ENCODE measurements at places on chromosomes 1 and 21.
A peak's percentile ranks its signal among the peaks of the same experiment; 100 is the strongest.

DNA sequence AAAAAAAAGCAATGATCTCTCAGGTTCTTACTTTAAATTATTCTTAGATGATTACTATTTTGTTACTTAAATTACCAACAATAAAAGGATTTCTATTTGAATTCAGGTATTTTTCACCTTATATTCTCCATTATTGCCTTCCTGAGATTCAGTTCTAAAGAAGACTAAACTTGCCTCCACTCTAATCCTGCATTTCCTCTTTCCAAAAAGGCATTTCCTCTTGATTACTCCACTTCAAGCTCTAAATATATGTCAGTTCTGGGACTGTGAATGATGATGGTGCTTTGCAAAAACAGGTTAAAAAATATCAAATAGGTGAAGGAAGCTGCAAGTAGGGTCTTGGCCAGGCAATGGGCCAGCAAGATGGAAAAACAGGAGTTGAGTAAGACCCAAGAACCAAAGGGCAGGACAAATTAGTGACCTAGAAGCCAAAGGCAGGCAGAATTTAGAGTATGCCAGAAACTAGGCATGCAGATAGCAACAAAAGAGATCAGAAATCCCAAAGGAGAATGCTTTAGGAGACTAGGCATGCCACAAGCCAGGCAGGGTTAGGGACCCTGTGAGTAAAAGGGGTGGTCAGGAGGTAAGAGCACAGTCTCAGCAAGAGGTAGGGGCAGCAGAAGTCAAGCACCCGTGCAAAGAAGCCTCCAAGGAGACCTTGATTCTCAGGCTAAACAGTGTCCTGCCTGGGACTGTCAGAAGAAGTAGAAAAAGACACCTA, 11.3 kb upstream of the DIPK1A start:
- DNase-seq: no peak

DNA sequence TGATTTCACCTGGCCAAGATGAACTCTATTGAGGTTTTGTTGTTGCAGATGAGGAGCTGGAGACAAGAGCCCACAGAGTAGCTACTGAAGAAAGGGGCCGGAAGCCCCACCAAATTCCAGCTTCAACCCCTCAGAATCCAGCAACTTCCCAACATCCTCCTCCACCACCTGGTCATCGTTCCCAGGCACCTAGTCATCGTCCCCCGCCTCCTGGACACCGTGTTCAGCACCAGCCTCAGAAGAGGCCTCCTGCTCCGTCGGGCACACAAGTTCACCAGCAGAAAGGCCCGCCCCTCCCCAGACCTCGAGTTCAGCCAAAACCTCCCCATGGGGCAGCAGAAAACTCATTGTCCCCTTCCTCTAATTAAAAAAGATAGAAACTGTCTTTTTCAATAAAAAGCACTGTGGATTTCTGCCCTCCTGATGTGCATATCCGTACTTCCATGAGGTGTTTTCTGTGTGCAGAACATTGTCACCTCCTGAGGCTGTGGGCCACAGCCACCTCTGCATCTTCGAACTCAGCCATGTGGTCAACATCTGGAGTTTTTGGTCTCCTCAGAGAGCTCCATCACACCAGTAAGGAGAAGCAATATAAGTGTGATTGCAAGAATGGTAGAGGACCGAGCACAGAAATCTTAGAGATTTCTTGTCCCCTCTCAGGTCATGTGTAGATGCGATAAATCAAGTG, 14.3 kb downstream of the CD2 start:
- DNase-seq: no peak

DNA sequence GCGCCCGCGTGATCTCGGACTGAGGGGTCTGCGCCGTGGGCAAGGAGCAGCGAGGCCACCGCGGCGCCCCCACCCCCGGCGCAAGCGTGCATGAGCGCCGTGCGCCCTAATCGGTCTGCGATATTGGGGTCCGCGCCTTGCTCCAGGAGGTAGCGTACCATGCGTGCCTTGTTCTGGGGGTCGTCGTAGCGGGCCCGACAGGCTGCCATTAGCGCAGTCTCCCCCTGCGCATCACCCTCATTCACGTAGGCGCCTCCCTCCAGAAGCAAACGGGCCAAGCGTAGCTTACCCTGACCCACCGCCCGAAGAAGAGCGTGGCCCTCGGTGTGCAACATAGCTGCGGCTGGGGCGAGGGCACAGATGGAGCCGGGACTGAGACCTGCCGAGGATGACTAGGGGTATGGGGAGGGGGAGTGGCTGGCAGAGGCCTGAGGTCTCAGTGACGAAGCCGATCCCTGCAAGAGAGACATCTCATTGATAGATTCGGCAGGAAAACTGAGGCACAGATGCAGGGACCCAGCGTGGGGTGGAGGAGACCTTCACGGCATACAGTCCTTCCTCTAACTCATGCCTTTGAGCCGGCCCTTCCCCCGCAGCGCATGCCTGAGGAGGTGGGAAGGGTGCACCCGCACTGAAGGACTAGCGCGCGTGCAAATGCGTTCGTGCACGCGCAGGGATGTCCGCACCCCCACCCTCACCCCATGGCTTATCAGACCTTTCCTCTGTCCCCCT, 2.8 kb downstream of the ANKRD34A start:
- peak; percentile 48 for DNase-seq

DNA sequence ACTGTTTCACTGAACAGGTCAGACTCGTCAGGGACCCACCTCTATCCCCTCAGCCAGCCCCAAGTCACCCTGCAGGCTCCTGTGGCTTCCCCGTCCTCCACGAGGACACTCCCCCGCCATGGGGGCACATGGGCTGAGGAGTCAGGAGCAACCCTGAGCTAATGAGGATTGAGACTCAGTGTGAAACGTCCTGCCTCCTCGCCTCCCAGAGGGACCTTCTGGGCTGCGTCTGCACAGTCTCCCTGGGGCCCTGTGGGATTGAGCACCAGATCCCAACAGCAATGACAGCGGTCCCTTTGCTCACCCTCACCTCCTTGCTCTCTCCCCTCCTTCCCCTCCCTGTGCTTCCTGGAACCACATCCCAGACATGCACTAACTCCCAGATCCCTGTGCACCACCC, 18.9 kb upstream of the SLC25A33 start:
- DNase-seq: no peak

DNA sequence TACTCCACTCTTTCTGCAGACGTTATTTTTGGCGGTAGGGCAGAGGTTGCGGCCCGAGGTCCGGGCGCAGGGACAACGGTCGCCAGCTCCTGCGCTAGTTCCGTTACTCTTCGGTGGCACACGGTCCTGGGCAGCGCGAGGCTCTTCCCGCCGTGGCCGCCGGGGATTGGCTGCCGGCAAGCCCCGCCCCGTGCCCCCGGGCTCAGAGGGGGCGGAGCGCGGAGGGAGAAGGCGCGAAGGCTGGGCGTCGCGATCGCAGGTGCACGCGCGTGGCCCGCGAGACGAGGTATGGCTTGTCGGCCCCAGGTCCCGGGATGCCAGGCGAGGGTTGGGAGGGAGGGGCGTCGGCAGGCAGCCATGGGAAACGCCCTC, 518 bp upstream of the SHE start:
- no peak for DNase-seq

DNA sequence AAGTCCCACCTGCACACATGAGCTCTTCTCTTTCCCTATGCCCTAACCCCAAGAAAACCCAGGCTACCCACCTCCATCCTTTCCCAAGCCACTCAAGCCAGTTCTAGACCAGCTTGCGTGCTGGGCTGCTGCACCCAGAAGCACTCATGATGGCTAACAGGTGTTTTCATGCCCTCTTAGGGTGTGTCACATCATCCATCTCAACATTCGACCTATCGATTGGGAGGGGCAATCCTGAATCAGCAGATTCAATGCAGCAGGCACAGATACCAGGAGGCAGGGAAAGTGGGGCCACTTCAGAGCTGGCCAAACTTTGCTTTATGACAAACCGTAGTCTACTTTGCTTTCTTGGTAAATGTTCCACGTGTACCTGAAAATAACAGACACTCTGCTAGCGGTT, 6.6 kb upstream of the PRMT2 start:
- no peak for DNase-seq

DNA sequence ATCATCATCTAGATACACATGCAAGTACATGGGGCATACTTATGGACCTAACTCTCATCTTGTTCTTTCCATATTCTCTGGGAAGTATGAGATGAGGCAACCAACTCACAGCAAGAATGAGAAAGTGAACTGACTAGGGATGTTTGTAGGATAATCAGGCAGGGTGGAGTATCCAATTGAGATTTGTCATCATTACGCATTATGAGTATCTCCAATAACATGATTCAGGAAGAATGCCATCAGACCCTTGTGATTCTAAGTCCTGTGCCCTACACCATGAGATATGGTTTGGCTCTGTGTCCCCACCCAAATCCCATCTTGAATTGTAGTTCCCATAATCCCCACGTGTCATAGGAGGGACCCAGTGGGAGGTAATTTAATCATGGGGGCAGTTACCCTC, 154.0 kb downstream of the SLC30A10 start:
- no peak for DNase-seq

DNA sequence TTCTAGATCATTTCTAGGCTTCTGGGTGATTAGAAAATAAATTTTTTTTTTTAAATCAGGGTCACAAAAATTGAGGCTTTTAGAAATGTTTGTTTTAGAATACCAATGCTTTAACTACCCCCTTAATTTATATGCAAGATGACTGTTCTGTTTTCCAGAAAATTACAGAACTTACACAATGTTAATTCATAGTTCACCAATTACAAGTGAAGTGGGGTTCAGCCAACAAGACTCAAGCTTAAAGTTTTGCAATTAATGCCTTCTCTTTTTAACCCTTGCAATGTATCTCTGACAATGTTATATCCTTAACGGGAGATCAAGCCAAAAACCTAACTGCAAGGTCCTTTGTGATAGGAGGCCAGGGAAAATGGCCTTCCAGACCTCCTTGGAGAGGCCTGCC, 5.6 kb downstream of the PRELP start:
- no peak for DNase-seq

- no peak for DNase-seq
These were observed 380 bp downstream of the TFF2 start for GRCh38 chr21:42350318-42350910.

DNA sequence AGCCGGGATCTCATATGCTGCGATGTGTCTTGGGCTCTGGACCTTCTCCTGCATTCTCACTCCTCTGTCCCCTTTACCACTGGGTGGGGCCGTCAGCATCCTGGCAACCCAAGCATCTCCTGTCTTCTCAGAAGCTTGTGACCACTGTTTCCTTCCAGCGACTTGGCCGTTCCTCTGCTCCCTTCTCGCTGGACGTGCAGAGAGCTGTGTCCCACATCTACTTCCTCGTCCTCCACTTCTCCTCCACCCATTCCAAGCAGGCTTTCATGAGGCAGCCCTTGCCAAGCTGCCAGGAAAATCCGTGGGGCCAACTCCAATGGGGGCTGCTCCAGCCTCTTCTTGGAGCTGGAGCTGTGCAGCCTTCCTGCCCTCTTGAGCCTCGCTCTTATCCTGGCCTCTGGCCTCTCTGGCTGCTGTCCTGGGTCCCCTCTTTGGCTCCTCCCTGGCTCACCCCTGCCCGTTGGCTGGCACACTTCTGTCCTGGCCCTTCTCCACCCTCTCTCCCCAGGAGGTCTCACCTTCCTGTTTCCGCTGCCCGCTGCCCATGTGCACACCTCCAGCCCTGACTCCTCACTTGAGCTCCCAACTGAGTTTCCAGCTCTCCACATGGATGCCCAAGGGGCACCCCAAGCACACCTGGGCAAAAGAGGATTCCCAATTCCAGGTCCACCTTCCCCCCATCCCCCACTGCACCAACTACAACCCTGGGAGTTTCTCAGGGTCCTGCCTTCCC, 8.7 kb downstream of the FAM131C start:
- DNase-seq: no peak

- no peak for DNase-seq
These were observed 45.2 kb upstream of the LRRC8C start for GRCh38 chr1:89587729-89588161.

DNA sequence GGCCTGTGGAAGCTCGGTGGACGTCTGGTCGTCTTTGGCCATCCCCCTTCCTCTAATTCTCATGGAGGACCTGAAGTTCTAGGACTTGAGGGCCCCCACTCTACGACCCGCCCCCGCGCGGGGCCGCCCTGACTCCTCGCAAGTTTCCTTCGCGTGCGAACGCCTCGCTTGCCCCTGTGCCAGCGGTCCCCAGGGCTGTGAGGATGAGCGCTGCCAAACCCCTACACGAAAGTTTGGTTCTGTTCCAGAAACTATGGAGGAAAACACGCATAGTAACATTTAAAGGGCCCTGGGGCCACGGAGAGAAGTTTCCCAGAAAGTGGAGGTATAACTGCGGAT, 304 bp upstream of the GNG12 start:
- DNase-seq: no peak

DNA sequence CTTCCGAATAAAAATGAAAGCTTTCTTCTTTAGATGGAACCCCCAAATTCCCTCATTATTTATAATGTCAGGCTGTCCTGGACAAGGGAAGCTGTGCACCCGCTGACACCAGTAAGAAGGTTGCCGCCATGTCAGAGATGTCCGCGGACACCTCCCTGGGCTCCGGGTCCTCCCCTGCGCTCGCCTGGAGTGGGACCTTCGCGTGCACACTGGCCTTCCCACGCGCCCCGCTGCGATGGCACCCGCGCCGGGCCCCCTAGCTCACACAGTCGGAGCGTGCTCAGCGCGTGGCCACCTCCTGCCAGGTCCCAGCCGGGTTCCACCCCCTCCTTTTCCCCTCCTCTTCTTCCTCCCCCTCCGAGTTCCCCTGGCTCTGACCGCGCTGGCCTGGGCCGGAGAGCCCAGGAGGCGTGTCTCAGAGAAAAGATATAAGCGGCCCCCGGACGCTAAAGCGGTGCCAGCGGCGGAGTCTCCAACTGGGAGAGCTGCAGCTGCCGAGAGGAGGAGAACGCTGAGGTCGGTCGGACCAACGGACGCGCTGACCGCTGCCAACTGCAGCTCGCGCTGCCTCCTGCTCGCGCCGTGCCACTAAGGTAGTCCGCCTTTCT, at the start of gene G0S2:
Gene G0S2 (plus strand): TSS at position 456 of the 608 bp plus-strand sequence. CDS start 273 bp downstream, outside the sequence.
- DNase-seq: peak; percentile 83

DNA sequence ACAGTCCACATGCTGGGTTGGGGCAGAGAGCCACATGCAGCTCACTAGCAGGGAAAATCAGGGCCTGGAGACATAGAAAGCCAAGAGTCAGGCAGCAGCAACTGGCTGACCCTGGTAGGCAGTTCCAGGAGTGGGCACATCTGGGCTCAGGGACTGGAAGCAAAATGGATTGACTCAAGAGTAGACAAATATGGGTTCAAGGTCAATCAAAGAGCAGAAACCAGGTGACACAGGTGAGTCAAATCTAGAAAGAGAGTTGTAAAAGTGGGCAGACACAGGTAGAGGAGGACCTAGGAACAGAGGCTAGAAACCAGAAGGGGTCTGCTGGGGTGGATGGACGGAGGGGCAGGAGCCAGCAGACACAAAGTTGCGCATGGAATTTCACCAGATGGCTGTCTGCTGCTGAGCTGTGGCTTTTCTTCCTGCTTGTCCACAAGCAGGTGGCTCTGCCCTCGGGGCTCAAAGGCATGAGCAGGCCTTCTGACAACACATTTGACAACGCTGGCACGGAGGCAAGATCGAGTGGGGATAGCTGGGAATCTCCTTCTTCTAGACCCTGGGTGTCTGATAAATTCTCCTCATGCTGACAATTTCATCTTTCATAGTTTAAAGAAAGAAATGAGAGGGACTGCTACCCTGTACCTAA, 40.8 kb upstream of the IGSF3 start:
- no peak for DNase-seq

GRCh38 chr21:44950351-44950750, 10.5 kb downstream of the SLX9 start:
- no peak for DNase-seq

Data from erythroblast (primary cell).